Stromal cell of bone marrow (primary cell): ENCODE measurements at places on chromosomes 3 and 15.

DNA sequence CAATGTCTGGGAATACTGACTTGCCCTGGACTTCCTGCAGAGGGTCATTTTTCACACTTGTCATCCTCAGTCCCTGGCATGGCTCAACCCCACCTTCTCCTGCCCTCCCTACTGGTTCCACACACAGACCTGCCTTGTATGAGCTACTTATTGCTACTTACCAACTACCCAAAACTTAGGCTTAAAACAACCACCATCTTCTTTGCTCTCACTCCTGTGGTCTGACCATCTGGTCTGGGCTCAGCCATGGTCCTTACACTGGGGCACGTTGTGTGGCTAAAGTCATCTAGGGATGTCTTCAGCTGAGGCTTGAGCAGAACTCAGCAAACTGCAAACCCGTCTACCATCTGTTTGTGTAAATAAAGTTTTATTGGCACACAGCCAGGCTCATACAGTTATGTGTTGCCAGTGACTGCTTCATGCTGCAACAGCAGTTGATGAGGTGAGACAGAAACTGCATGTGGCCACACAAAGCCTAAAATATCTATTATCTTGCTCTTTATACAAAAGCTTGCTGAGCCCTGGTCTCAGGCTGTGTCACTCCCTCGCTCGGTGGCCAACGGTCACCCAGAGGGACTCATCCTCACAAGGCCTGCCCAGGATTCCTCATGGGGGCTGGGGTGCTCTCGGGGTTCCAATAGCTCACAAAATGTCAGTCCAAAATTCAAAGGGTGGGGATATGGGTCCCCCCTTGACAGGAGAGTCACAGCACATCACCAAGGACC lies 43.5 kb downstream of the KLF15 start:
- no peak for DNase-seq

GRCh38 chr15:74180881-74181602 lies 7.5 kb downstream of the ISLR start:
- DNase-seq: no peak

DNA sequence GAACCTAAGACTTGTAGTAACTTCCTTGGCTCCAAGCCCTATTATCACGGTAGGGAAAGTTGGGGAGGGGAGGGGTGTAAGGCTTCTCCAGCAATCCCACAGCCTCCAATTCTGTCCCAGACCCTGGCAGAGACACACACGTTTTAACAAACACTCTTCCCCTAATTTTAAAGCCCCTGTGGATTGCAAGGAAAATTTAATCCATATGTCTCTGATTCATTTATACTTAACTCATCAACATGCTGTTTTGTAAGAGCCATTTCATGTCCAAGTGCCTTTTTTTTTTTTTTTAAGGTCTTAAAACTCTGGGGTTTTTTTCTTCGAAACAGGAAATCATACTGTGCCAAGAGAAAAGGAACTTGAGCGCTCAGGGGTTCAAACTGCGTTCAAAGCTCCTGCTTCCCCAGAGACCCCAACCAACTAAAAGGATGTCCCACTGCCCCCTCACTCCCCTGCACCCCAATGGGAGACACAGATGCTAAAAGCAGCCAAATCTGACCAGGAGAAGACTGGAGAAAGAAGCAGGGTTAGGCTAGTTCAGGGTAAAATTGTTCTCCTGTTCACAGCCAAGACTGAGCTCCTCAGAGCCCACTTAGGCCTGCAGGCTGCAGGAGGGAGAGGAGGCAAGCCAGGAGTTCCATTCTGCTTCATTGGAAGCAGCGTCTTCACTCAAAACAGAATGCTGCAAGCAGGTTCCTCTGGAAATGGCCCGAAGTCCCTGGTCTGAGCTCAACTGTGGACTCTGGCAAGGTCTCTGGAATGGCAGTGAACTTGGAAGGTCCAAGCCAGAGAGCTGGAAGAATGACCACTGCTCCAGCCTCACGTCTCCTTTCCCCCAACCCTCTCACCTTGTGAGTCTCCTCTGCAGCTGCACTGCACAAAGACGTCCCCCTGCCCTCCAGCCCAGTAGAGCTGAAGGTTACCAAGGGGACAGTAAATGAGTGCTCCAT lies 172.5 kb downstream of the NTRK3 start:
- peak; percentile 27 for DNase-seq

DNA sequence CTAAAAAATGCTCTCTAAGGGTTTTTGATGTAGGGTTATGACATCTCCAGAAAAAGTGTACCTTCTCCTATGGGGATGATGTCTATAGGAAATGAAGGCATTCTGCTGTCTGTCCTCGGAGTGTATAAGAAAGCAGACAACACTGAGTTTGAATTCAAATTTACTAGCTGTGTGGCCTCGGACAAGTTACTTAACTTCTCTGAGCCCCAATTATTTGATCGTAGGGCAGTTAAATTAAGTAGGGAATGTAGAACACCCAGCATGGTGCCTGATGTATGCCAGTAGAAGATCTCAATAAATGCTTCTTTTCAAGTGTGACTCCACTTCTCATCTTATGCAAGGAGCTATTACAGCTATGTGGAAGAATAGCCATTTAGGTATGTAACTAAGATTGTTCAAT lies 184.6 kb downstream of the CPNE4 start:
- DNase-seq: no peak

- no peak for DNase-seq
These were observed 12.5 kb downstream of the PLOD2 start for GRCh38 chr3:146148468-146148931.

DNA sequence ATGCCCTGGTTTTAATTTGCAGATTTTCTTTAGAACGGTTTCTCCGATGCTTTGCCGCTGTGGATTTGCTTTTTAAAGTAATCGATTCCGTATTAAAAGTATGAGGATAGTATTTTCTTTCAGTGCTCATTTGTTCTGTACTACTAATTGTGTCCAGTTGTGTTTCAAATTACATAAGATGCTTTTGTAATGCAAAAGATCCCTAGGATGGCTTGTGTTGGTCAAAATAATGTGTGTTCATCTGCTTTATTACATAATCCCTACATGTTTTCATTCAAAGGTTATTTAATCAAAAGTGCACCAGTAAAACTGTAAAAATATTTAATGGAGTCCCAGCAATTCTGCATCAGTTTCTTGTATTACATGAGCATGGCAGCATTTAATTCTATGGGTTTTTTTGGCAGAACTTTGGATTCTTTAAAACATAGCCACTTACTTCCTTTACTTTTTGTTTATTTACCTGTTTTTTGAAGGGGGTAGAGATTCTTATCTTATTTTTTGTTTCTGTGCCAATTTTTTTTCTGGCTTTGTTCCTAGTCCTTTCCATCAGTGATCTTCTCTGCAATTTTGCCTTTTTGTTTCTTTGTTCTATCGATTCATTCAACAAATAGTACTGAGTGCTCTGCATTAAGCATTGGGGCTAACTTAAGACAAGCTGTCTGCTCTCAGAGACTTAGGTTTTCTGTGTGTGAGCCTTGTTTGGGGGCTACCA lies 352.8 kb downstream of the LRTM1 start:
- DNase-seq: no peak

DNA sequence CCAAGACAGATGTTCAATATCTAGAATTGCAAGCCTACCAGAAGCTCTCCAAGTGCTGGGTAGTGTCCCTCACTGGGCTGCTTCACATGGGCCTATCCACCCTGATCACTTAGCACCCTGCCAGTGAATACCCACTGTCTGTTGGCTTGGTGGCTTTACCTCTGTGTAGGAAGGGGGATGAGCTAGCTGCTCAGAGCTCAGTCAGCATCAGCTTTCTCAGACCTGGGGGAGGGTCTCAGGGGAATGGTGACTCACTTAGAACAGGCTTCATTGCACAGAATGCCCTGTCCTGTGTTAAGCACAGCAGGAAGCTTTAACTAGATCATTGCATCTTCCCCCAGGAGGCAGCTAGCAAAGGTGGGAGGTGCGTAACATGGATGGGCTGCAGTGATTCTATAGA lies 209.8 kb downstream of the PDCD6IP start:
- DNase-seq: no peak

DNA sequence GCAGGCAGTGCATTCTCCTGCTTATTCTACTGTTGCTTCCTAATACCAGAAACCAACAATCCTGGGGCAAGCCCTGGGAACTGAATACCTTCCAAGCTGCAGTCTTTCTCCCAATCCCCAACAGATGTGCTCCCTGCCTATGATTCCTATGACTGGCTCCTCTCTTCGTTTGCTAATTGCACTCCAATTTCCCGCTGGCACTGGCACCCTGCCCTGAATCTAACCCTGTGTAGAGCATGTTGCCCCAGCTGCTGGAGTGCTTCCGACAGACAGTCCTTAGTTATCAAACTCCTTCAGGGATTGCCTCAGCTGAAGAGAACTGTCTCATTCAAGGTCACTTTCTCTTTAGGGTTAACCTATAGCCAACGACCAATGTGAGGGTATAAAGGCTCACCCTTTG lies 214.1 kb downstream of the NECTIN3 start:
- DNase-seq: no peak

DNA sequence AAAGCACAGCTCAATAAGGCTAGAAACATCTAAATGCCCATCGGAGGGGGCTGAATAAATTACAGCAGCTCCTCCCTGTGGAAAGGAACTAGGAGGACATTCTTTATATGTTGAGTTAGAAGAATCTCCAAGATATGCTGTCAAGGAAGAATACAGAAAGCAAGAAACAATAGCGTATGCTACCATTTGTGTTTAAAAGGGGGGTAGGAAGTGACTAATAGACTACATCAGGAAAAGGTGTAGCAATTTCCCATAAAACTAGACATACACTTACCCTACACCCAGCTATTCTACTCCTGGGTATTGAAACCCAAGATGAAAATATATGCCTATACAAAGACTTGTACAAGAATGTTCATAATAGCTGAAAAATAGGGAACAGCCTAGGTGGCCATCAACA lies 21.6 kb downstream of the SEC61A1 start:
- DNase-seq: no peak

DNA sequence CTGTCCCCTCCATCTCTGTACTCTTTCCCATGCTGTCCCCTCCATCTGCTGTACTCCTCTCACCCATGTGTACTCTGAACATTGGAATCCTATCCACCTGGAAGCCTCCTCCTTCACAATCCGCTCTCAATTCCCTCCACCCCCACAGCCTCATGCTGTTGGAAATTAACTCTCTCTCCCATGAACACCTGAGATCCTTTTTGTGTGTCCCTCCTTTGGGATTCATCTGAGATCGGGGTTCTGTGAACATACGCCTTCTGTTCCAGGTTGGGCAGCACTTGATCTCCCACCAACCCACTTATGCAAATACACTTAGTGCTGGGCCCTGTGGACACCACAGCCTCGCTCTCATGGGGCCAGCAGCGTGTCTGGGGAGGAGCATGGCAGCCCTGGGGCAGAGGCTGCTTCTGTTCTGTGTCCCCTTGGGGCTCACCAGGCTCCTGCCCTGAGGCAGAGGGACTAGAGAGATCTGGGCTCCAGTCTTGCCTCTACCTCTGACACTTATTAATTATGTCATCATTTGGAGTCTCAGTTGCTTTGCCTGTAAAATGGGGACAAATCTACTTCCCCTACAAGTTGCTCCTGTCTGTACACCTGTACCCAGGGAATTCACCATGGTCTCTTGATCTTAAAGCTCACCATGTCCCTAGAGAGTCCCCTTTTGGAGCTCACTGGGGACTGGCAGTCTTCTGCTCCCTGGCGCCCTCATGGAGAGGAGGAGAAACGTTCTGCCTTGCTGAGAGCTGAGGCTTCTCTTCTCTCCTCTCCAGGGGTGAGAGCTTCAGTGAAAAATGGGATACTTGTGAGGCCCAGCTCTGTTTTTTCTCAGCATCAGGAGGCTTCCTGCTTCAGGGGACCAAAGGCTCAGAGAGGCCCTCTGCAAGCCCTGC lies 42.7 kb downstream of the ITGA11 start:
- no peak for DNase-seq

DNA sequence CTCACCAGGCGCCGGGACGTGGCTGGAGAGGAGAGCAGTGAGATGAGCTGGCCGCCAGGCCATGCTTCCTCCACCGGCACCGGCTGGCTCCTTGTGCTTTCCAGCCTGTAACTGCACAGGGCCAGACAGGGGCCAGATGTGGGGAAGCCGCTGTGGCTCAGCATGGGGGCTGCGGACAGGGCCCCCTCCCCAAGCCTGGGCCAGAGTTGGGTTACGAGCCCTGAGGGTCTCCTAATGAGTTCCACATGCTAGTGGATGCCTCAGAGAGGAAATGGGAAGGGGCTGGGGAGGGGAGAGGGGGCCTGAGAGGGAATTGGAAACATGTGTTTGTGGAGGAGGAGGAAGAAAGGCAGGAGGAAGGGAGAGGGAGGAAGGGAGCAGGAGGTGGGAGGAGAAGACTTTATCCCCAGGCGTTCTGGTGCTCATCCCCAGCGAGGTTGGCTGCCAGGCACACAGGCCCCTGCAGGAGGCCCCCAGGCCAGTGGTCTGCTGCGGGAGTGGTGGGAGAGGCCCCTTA lies 11.7 kb upstream of the DUSP7 start:
- no peak for DNase-seq

DNA sequence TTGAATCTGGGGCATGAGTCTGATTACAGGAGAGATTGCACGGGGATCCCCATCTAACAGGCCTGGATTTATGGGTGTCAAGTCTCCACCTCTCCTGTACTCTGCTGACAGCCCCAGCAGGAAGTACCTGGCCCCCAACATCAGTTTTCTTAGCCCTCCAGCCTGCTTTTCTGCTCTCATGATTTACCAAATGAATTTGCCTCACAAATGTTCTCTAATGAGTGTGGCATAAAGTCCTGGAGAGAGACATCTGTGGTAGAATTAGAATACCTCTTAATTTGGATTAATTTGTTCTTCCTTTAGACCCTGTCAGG lies 60.1 kb downstream of the FNDC3B start:
- DNase-seq: no peak

DNA sequence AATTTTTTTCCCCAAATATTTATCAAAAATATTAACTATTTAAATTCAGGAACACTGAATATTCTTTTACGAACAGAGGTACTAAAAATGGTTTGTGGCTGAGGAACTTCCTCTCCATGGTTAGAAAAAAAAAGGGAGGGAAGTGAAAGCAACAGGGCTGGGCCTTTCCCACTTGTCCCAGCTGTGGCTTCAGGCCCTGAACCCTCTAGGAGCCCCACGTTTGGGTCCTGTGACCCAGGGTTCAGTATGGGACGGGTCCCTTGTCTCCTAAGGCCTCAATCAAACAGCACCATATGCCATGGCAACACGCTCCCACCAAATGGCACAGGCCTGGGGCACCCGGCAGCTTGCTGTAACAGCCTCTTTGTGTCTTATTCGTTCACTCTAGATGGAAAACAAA lies 32.4 kb downstream of the POC1A start:
- DNase-seq: no peak

DNA sequence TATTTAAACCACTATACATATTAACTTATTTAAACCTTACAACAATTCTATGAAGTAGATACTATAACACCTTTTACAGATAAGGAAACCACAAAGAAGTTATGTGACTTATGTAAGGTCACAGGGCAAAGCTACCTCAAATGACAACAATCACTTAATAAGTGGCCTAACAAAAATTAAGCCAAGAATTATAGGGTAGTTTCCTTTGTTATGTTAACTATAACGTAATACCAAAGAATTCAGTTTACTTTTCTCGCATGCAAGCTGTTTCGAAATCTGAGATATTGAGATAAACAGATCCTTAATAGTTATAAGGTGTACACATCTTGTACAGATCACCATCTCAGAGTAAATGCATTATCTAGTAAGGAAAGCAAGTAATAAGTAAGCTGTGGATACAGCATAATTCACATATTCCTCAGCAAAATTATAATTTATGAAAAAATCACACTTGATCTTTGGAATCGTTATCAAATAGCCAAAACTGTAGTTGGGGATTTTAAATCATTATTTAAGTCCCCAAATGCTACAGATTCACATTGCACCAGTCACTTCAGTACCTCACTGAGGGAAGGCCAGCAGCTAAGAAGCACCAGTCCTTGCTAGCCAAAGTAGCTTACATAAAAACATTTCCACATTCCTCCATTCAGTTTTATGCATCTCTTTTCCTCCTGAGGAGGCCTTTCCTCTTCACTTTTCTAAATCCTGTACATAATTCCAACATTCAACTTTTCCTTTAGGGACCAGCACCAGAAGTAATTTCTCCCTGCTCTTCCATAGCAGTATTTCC lies 226.8 kb downstream of the TBC1D5 start:
- DNase-seq: no peak
